ENCODE measurements at places on chromosomes 2 and 18. TPM values are rescaled to one million over a fixed set of nuclear protein-coding genes. Genes with fewer than 3 reads are reported as not detected.

The CRYGD gene
- not detected for total RNA-seq

The SCN2A gene
- total RNA-seq = not detected

The PLB1 gene
- total RNA-seq = 0.81 TPM

The NOP58 gene
- total RNA-seq = 27.7 TPM

The FEV gene
- total RNA-seq = not detected

The ELP2 gene
- 58.7 TPM for total RNA-seq

The MGAT4A gene
- total RNA-seq = 10.9 TPM

The RAX gene
- total RNA-seq = not detected

The GTF3C2 gene
- total RNA-seq = 19.6 TPM

The CYS1 gene
- 0.31 TPM for total RNA-seq

The PRKAG3 gene
- not detected for total RNA-seq

The PXDN gene
- 21.0 TPM for total RNA-seq

The NT5C1B gene
- total RNA-seq = not detected

The DTNA gene
- total RNA-seq = 3.0 TPM

The GKN1 gene
- not detected for total RNA-seq

The ACP1 gene
- total RNA-seq = 72.1 TPM

The REG1B gene
- total RNA-seq = not detected

The ELOA2 gene
- total RNA-seq = not detected

The VAMP5 gene
- 27.2 TPM for total RNA-seq

The CLEC4F gene
- total RNA-seq = not detected

The TSPYL6 gene
- not detected for total RNA-seq

The CCDC85A gene
- not detected for total RNA-seq

The LYG2 gene
- not detected for total RNA-seq

The TMEM247 gene
- not detected for total RNA-seq

The CNDP1 gene
- total RNA-seq = 23.6 TPM

The REEP1 gene
- total RNA-seq = 0.61 TPM

The C2orf66 gene
- total RNA-seq = not detected

The STK11IP gene
- total RNA-seq = 3.6 TPM

The ARHGAP28 gene
- 0.61 TPM for total RNA-seq

The REG3A gene
- total RNA-seq = not detected

The APCDD1 gene
- 1.1 TPM for total RNA-seq

Measured in right lobe of liver (tissue), 6 donors.